ENCODE measurements at places on chromosomes 12 and 14.

- no peak for ATAC-seq
Measured at GRCh38 chr14:28772613-28773012, 6.0 kb downstream of the FOXG1 start.

GRCh38 chr12:115308918-115309317, 624.9 kb upstream of the TBX3 start:
- no peak for ATAC-seq

- ATAC-seq = peak; percentile 64
Measured at GRCh38 chr12:111788178-111788654, 21.5 kb downstream of the ALDH2 start.

DNA sequence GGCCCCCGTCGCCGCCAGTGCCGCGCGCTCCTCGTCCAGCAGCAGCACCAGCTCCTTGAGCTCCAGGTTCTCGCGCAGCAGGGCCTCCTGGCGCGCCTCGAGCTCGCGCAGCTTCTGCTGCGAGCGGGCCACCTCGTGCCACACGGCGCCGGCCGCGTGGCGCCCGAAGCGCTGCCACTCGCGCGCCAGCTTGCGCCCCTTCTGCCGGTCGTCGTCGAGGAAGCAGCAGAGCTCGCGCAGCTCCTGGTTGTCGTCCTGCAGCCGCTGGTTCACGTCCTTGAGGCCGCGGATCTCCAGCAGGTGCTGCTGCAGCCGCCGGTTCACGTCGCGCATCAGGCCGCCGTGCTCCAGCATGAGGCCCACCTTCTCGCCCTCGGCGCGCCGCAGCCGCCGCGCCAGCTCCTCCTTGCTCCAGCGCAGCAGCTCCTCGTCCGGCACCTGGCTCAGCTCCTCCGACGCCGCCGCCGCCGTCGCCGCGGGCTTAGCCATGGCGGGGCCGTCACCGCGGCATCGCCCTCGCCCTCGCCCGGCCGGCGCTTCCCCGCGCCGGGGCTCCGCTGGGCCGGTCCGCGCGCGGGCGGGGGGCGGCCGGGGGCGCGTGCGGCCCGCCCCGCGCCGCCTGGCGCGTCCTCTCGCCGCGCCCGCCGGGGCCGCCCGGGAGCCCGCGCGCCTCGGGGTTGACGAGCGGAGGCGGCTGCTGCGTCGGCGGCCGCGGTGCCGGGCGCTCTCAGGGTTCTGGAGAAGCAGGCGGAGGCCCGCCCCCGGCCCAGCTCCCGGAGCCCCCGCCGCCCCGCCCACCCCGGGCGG, at the start of gene CCDC85C:
CCDC85C (minus strand) TSS at position 737 of the 807 bp plus-strand sequence; CDS start at position 489, 248 bp downstream.
- no peak for ATAC-seq

DNA sequence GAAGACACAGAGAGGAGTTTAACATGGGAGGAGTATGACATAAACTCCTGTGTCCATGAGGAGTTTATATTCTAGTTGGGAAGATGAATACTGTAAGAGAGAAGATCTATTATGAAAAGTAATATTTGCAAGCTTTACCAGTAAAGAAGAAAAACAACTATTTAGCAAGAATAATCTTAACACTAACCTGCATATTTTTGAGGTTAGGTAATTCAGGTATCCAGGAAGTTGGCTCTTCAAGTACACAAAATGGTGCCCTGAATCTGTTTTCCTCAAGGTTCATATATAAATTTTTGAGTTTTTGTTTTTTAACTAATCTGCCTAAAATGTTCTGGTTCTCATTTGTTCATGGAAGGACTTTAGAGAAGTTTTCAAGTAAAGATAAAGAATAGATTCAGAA, 33.9 kb upstream of the KCNMB4 start:
- ATAC-seq = no peak

DNA sequence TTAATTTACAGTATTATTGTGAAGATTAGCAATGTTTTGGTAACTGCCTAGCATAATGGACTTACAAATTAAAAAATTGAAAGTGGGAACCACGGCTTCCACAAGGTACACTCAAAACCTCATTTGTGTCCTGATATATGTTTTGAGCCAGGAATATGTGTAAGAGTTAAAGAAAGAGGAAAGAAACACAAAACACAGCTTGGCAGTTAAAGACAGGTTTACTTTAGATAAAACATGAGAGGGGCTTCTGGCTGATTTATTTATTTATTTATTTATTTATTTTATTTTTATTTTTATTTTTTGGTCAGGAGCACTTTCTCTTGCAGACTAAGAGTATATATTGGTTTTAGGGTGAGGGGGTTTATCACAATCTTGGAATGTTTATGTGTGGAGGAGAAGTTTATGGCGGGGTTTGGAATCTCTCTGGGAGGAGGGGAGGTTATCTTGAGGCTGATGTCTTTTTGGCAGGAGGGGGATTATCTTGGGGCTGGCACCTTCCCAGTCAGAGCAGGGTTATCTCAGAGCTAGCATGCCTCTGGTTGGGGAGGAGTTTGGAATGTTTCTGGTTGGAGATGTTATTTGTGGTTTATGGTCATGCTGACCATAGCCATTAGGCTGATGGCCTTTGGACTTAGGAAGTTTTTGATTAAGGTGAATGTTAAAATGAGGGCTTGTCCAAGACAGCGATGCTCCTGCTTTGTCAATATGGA, 436.7 kb downstream of the DAD1 start:
- ATAC-seq = no peak

GRCh38 chr12:124481772-124482566, 85.4 kb downstream of the NCOR2 start:
- peak; percentile 58 for ATAC-seq

GRCh38 chr12:122064025-122064777, 14.4 kb upstream of the MLXIP start:
- ATAC-seq = peak; percentile 64

DNA sequence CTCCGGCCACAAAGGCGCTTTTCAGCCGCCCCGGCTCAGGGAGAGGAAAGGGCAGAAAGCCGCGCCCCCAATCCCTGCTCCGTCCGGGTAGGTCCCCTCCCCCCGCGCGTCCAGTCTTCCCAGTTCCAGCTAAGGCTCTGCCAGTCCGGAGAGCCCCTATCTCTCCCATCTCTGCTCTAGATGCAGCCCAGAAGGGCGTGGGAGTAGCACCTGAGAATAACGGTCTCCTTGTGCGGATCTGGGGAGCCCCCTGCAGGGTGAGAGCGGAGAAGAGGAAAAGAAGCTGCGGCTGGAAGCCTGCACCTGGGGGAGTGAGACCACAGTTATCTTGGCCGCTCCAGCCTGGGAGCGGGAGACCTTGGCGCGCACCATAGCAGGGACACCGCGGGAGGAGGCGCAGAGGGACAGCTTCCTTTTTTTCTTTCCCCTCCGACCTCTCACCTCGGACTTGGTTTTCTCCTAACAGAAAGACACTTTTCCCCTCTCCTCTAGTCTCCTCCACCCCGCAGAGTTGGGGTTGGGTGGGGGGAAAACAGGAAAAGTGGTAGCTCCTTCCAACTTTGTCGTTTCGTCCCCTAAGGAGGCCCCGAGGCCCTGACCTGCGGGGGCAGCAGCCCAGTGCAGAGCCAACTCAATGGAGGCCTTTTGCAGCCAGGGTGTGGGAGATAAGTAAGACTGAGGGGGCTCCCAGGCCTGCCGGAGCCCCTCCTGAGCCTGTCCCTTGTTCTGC, 2.4 kb downstream of the DHH start:
- ATAC-seq = peak; percentile 28

DNA sequence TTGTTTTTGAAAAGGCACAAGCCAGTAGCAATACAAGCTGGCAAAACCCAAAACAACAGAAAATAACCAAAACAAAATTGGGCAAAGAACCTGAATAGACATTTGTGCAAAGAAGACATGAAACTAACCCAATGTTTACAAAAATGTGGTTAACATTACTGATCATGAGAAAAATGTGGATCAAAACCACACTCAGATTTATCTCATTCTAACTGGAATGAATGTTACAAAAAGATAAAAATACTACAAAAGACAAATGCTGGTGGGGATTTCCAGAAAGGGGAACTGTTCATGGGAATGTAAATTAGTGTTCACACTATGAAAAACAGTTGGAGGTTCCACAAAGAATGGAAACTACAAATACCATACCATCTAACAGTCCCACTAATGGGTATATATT, 26.6 kb downstream of the ASCL4 start:
- ATAC-seq = no peak

GRCh38 chr12:94231709-94232108, 83.3 kb downstream of the PLXNC1 start:
- no peak for ATAC-seq

GRCh38 chr12:49109641-49110463, 795 bp downstream of the LMBR1L start:
- ATAC-seq = peak; percentile 20

DNA sequence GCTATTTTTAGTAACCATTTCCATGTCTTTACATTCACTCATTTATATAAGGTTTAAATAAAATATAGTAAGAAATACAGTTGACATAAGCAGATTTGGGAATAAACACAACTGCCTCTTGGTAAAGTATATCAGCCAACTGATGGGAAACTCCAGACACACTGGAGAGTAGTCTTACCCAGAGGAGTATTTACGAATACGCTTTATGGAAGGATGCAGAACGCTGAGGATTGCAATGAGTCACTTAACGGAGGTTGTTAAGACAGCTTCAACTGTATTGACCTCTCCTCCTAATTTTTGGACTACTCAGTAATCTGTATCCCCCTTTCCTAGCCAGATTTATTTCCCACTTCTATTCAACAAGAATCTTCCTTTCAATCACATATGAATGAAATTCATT, 6.0 kb downstream of the C2CD5 start:
- ATAC-seq = no peak

DNA sequence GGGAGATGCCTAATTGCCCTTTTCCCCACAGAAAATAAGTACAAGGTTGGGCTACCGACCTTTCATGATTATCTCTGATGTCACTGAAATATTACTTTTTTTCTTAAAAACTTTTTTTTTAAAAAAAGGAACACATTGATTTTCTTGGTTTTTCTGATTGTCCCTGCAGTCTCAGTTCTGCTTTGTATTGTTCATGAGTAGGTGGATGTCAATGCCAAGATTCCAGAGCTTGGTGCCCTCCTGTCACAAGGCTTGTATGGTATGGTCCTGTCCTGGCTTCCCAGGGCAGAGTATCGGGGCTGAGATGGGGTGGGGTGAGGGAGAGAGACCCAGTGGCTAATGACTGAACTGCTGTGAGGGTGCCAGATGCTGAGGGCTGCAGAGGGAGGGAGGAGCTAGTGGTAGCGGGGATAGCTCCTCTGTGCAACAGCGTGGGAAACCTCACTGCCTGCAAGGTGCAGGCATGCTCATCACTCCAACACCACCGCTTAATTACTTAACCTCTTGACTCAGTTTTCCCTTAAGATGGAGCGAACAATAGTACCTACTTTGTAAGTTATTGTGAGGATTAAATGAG, 4.4 kb upstream of the CTDSP2 start:
- peak; percentile 52 for ATAC-seq

GRCh38 chr12:96414637-96415036, 14.4 kb upstream of the CDK17 start:
- ATAC-seq = no peak

- ATAC-seq = no peak
Measured at GRCh38 chr12:25424211-25424731, 128.8 kb downstream of the LMNTD1 start.

DNA sequence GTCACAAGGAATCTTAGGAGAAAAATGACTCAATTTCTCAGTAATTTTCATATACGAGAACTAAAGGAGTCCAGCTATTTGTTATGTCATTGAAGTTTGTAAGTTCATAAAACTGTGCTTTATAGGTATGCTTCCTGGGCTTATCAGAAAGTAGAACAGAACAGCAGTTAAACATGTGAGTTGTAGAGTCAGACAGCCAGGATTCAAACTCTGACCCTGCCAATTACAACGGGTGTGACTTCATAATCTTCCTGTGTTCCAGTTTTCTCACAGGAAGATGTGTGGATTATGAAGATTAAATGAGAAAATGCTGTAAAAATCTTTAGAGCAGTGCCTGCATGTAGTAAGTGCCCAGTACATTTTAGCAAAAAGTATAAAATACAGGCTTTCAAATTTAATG, 8.9 kb downstream of the TRIM9 start:
- ATAC-seq = no peak

DNA sequence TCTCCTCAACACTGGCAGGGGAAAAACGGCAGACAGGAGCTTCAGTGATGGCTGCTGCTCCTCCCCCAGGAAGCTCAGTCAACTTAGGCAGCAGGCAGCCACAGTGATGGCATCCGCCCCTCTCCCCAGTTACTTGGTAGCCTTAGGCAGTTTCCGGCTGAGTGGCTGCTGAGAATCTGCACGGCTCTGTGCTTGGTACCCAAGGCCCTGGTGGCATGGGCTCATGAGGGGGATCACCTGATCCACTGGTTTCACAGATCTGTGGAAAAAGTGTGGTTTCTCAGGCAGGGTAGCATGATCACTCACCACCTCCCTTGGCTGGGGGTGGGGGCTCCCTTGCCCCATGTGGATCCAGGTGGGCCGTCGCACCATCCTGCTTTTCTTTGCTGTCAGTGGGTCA, 244.6 kb upstream of the MDGA2 start:
- peak; percentile 8 for ATAC-seq

- peak; percentile 66 for ATAC-seq
Measured at GRCh38 chr12:12582193-12582881, 19.7 kb upstream of the DUSP16 start.

DNA sequence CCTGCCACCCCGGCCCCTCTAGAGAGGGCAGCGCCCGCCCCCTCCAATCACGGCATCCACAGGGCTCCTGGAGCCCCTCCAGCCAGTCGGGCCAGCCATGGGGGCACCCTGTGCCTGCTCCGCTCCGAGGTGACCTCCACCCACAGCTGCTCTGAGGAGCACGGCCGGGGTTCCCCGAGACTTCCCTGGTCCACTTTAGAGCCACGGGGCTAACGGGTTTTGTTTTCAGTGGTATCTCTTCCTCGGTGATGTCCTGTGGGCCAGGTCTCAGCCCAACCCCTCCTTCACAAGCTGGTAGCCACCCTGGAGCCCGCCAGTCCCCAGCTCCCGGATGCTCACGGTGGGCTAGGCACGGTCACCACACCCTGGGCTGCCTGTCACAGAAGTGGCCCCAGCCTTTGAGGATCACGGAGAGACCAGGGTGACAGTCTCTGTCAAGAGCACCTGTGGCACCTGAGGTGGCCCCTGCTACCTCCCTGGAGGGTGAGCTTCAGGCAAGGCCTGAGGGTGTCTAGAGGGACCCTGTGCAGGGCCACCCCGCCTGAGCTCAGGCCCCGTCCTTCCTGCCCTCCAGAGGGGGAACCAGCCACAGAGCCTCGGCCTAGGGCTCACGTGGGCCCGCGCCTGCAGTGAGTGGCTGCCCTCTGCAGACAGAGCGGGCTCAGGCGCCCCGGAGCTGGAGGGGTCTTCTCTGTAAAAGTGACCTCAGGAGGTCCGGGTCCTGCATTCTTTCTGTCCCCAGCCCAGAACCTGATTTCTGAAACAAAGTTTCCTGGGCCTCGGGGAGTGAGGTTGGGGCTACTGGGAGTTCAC, 146.0 kb upstream of the C14orf180 start:
- peak; percentile 20 for ATAC-seq

DNA sequence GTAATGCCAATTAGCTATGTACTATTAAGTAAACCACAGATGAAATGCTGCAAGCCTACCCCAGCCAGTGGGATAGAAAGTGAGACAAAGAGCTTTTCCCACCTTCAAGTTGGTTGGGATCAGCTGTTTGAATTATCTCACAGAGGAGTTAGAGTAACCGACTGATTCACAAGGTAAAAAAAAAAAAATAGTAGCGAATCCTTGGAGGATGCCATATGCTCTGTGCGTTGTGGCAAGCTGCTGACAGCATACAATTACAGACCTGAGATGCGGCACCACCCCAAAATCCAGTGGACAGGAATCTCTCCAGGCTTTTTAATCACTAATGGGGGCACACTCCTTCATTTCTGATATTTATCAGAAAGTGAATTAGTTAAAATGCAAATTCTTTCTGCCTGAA, 157.0 kb upstream of the RMST start:
- ATAC-seq = no peak

- ATAC-seq = no peak
Measured at GRCh38 chr14:69705706-69706105, 61.2 kb upstream of the SRSF5 start.

- ATAC-seq = peak; percentile 84
Measured at GRCh38 chr12:27822076-27822712, 42.2 kb upstream of the MANSC4 start.
